ENCODE measurements at places on chromosomes 4 and X.

DNA sequence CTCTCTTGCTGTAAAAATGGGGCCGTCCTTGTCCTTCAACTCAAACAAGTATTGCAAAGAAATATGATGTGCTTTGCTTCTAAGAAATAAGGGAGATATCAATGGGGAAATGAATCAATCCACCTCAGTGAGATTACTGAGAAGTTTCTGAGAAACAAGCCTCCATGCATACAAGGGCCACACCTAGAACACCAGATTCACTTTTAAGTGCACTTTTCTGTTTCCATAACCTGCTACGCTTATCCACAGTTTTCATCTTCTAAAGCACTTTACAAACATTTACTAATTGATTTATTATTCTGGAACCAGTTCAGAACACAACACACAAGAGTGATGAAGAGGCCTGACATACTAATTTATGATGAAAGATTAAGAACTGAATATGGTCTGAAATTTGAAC is 54.0 kb upstream of the BOD1L1 start:
- DNase-seq = no peak

DNA sequence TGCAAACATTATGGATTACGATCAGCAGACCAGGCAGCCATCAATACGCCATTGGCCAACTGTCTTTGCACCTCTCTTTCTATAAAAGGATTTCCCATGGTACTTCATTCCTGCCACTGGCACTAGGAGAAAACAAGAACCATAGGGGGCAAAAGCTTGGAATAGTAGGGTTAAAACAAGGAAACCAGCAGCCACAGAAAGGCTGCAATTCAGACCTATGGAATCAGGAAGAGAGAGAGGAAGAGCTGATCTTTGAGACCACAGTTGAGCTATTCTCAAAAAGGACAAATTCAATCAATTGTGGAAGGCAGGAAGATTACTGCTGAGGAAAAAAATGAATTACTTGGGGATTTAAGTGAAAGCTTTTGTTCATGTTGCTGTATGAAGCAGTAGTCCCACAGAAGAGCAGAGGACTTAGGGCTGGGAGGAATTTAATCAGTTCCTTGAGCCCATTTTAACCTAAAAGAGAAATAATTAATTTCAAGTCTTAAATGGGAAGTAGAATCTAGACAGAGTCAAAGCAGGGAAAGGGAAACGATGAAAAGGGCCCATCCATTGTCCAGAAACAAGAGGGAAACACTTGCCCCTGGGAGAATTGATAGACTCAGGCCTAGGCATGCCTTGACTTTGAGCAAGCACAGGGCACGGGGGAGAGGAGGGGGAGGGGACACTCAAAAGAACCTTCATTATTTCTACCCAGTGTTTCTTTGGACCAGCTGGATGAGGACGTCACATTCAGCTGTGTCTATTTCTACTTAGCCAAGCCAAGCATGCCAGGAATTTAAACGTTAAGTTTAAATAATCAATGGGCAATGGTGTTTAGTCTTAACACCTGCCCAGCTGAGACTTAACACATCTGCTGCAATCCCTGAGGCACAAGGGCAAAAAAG is 50.7 kb downstream of the SCD5 start:
- no peak for DNase-seq

DNA sequence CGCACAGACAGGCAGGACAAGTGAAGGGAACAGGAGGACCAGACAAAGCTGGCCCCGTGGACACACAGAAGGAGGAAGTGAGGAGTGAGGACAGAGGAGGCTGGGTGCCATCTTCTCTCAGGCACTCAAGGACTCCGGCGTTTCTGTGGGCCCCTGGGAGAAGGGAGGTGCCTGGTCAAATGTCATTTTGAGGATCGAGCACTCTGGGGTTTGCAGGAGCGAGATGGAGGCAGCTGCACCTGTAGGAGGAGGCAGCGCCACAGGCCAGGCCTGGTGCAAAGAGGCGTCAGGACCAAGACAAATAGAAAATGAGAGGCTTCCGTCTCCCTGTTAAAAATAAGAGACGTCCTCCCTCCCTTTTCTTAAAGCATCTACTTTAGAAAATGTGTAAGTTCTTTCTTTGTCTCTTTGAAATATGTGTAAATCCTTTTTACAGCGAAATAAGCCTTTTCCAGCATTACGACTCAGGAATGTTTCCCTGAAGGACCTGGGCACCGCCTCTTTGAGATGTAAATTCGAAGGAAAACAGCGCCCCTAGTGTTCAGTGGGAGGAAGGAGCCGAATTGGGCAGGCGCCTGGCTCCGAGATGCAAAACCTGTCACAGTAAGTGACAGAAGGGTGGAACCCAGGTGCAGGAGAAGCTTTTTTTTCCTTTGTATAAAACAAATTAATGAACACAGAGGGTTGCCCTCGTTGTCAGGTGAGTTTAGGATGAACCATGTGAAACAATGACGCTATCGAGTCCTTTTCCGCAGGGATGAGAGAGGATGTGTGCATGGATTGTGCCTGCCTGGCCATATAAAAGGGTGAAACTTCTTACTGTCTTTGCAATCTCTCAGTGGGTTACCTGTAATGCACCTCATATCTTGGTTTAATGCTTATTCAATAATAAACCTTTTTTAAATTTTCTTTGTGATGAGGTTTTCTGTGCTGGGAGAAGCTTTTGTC is 1.4 kb upstream of the C4orf50 start:
- DNase-seq = no peak

- no peak for DNase-seq
Observed at GRCh38 chrX:108209006-108209554, 117.5 kb downstream of the ATG4A start.

- DNase-seq = no peak
Observed at GRCh38 chr4:113952452-113953029, 26.9 kb downstream of the ARSJ start.

GRCh38 chrX:44085209-44085608 is 112.0 kb upstream of the NDP start:
- no peak for DNase-seq

DNA sequence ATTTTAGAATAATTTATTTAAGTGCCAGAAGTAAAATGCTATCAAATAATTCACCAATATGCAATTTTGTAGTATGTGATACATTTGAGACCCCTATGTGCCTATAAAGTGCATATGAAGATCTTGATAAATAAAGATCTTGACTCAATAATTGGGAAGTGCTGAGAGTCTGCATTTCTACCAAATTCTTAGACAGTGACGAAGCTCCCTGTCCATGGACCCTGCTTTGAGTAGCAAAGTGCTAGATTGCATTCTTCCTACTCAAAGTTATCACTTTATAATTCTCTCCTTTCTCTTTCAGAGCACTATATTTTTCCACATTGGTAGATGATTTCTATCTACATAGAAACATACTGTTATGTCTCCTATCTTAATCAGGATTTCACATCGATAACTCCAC is 1393.9 kb downstream of the ARAP2 start:
- DNase-seq = no peak

DNA sequence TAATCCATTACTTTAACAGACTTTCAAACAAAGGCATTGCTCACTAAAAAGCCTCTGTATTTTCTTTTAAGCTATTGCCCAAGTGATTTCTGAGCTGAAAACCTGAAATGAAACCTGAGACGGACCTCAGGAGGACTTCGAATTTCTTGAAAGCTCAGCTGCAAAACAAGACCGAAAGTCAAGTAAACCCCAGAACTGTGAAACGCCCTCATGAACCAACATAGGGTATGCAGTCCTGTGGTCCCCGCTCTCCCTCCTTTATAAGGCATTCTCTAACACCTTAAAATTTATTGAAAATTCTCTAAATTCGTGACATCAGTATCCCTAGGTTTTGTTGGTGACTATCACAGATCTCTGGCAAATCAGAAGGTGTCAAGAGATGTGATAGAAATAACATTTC is 91.8 kb downstream of the SHISA3 start:
- no peak for DNase-seq

DNA sequence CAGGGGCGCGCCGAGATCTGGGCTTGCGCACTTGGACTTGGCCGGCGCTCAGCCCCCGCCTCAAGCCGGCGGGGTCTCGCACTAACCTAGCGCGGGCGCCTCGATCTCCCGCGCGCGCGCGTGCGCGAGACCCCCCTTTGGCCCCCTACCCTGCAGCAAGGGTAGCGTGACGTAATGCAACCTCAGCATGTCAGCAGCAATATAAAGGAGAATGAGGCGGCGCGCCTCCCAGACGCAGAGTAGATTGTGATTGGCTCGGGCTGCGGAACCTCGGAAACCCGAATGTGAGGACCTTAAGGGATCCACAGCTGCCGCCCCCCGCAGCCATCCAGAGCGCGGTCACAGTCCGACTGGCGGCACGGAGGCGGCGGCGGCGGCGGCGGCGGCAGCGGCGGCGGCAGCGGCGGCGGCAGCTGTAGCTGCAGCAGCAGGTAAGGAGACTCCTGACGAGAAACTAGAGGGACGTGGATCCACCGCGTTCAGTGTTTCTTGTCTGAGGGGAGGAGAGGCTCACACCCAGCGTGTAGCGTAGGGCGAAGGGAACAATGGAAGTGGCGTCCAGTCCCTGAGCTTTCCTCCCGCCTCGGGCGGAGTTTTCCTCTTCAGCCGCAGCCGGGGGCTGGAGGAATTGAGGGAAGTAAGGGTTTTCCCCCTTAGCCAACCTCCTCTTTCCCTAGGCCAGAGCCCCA is at the start of the genes SATL1 and ZNF711:
SATL1 (minus strand) TSS at position 19 of the 689 bp plus-strand sequence. CDS start 134,811 bp downstream, outside the sequence.
ZNF711 (plus strand) TSS at position 231 of the 689 bp plus-strand sequence. CDS start 3,582 bp downstream, outside the sequence.
- DNase-seq = no peak

- no peak for DNase-seq
Observed at GRCh38 chrX:42955349-42955748, 177.4 kb upstream of the PPP1R2C start.
